Activated B cell treated with CpG ODN at 0.5 μM for 24 hours (primary cell): ENCODE measurements at places on chromosomes 1 and 21. TPM values are rescaled to one million over a fixed set of nuclear protein-coding genes. Genes with fewer than 3 reads are reported as not detected.

Gene FCRL5
- 40.4 and 55.4 TPM in 2 replicates for total RNA-seq

Gene SPATA45
- total RNA-seq: 0.64 TPM in 1 of 2 replicates, not detected in the other

Gene C4BPB
- total RNA-seq: 0.17 and 0.47 TPM in 2 replicates

Gene KCNQ4
- total RNA-seq: 0.20 and 0.27 TPM in 2 replicates

Gene PPIAL4G
- 0.42 and 0.62 TPM in 2 replicates for total RNA-seq

Gene CFAP74
- not detected in 2 replicates for total RNA-seq
